GM12891 (cell line): ENCODE measurements at places on chromosomes 7 and 10.

DNA sequence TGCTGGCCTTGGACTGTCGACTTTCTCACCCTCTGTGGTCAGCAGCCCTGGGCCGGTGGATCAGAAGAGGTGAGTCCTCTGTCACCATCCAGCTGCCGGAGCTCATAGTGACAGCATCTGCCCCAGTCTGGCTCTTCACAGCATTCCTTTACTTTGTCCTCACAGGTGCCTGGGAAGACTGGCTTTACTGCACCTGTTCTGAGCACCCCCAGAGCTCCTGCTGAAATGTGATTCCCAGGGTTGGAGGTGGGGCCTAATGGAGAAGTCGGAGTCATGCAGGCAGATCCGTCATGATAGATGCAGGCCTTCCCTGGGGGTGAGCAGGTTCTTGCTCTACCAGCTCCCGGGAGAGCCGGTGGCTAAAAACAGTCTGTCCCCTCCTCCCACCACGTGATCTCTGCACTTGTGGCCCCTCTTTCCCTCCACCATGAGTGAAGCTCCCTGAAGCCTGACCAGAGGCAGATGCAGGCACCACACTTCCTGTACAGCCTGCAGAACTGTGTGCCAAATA, 171.5 kb downstream of the ZMYND11 start:
- DNase-seq: no peak

GRCh38 chr10:4653160-4653559, 172.8 kb upstream of the AKR1E2 start:
- no peak for DNase-seq

DNA sequence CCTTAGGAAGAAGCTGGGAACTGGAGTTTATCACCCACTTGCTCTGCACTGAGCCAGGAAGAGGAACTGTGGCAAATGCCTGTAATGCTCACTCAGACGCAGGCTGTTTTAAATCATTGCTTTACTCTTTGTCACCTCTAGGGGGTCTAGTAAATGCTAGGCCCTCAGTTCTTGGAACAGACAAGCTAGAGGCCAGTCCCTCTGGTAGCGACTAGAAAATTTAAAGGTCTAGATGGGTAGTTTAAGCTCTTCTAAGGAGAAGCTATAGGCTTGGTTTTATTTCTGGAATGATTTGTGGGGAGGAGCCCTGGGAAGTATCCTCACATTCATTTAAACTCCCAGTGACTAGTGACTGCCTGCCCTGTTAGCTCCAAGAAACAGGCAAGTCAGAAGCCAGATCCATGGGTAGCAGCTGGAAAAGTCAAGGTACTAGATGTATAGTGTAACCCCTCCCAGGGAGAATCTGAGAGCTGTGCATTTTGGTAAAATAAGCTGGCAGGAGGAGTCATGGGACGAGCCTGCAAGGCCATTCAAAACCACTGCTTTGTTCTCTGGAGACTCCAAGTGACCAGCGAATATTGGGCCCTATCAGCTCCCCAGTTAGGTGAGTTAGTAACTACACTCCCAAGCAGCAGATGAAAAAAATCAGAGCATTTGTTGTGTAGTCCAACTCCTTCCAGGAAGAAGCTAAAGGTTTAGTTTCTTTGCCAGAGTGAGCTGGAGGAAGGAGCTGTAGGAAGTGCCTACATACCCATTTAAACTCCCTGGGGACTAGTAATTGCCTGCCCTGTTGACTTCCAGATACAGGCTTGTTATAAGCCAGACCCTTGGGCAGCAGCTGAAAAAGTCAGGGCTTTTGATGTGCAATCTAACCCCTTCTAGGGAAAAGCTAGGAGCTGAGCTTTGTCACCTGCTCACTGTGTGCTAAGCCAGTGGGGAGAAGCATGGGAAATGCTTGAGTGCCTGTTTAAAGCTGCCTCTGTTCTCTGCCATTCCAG, 68.9 kb downstream of the DYNC1I1 start:
- peak; percentile 5 for DNase-seq

DNA sequence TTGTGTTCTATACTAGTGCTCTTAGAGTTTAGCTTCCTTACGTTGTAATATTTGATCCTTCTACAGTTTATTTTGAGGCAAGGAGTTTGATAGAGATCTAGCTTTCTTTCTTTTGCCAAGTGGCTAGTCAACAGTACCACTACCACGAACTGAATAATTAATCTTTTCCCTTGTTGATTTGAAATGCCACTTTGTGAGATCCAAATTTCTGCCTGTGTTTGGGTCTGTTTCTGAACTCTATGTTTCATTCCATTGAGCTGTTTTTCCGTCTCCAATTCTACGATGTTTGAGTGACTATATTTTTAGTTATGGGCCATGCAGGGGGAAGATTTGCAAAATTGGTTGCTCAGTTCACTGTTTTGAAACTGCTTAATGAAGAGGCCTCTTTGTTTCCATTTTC, 134.7 kb downstream of the KIAA1217 start:
- no peak for DNase-seq

GRCh38 chr10:69703766-69704630, 74.0 kb downstream of the FAM241B start:
- DNase-seq: no peak

- DNase-seq: no peak
Observed at GRCh38 chr7:45295222-45295621, 137.6 kb downstream of the RAMP3 start.
